HCT116 (cell line): ENCODE measurements at places on chromosomes 2 and 18. TPM values are rescaled to one million over a fixed set of nuclear protein-coding genes. Genes with fewer than 3 reads are reported as not detected.

Gene DTNA
- total RNA-seq = 9.6 TPM

Gene BUB1
- 80.2 TPM for total RNA-seq

Gene SPR
- 66.9 TPM for total RNA-seq

Gene ZSWIM2
- not detected for total RNA-seq

Gene REG1B
- 4.2 TPM for total RNA-seq

Gene PAIP2B
- 5.9 TPM for total RNA-seq

Gene ERBB4
- 0.10 TPM for total RNA-seq

Gene SRD5A2
- total RNA-seq = not detected

Gene G6PC2
- not detected for total RNA-seq

Gene EXOC6B
- total RNA-seq = 25.4 TPM

Gene TFPI
- total RNA-seq = 29.1 TPM

Gene CXCR4
- 1.3 TPM for total RNA-seq

Gene STRN
- 26.4 TPM for total RNA-seq

Gene NTSR2
- total RNA-seq = not detected

Gene LYPD6
- 3.0 TPM for total RNA-seq

Gene SPIRE1
- 26.6 TPM for total RNA-seq

Gene MRO
- total RNA-seq = 0.84 TPM

Gene DIPK1C
- not detected for total RNA-seq

Gene FSHR
- not detected for total RNA-seq

Gene PIEZO2
- total RNA-seq = 0.34 TPM

Gene HOXD3
- total RNA-seq = 1.4 TPM

Gene ZNF804A
- total RNA-seq = 0.61 TPM

Gene OR6B2
- not detected for total RNA-seq
